ENCODE measurements at places on chromosomes 7 and 10. TPM values are rescaled to one million over a fixed set of nuclear protein-coding genes. Genes with fewer than 3 reads are reported as not detected.

TET1 gene
- 0.24 TPM for polyA plus RNA-seq

MCM10 gene
- polyA plus RNA-seq, result 1.5 TPM

ADARB2 gene
- polyA plus RNA-seq, result 0.44 TPM

TRPV5 gene
- not detected for polyA plus RNA-seq

SUN1 gene
- 114 TPM for polyA plus RNA-seq

MGAM2 gene
- not detected for polyA plus RNA-seq

ABCA13 gene
- polyA plus RNA-seq, result 0.03 TPM

CFAP70 gene
- 4.2 TPM for polyA plus RNA-seq

CTAGE4 gene
- not detected for polyA plus RNA-seq

DKK1 gene
- polyA plus RNA-seq, result 1.4 TPM

PLXDC2 gene
- 19.6 TPM for polyA plus RNA-seq

ADAM8 gene
- polyA plus RNA-seq, result 0.66 TPM

DNA sequence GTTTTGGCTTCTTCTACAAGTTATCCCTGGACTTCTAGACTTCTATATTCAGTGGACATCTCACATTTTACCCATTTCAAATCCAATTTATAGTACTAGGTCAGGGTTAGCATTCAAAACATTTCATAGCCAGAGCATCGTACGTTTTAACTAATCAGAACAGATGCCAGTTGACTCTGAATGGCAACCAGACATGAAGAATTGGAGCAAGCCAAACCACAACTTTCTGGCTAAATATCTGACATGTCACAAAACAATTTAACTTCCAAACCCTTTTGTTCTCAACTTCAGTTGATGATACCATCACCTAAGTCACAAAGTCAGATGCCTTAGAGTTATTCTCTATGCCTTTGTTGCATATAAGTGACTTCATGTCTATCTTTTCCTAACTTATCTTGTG is 1105.7 kb downstream of the XPNPEP1 start:
- no peak for DNase-seq

DNA sequence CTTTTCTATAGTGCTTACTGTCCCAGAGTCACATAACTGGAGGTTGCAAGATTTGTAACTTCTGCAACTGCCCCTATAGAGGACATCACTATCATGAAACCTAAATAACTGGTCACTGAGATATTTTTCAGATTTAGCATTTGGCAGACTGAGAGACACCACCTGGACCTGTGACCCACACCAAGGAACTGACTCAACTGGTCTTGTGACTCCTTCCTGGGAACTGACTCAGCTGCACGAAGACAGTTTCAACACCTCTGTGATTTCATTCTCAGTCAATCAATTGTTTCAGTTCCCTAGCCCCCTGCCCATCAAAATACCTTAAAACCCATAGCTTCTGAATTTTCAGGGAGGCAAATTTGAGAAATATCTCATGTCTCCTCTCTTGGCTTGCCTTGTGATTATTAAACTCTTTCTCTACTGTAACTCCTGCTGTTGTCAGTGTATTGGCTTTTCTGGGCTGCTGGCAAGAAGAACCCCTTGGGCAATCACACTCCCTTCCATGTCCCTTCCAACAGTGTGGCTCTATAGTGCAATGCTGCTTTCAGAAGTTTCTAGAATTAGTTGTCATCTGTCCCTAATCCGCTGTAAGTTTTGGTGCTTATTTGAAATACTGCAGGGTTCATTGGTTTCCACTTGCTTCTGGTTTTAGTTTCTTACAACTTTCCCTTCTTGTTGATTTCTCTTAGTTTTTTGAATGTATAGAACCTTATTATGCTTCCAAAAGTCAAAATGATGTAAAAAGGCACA is 127.8 kb upstream of the ADCY1 start:
- no peak for DNase-seq

- peak; percentile 82 for DNase-seq
Observed at GRCh38 chr7:47539398-47540052, 42.4 kb downstream of the TNS3 start.

DNA sequence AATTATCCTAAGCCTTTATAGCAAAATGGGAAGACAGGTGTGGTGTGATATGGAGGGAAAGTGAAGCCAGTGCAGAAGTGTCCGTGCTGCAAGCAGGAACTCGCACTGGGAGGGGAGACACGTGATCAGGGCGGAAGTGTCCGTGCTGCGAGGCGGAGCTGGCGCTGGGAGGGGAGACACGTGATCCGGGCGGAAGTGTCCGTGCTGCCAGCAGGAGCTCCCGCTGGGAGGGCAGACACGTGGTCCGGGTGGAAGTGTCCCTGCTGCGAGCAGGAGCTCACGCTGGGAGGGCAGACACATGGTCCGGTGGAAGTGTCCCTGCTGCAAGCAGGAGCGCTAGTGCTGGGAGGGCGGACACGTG is 40.5 kb upstream of the PRKAR1B start:
- peak; percentile 35 for DNase-seq

- no peak for DNase-seq
Observed at GRCh38 chr10:131852176-131852822, 48.5 kb upstream of the PPP2R2D start.

DNA sequence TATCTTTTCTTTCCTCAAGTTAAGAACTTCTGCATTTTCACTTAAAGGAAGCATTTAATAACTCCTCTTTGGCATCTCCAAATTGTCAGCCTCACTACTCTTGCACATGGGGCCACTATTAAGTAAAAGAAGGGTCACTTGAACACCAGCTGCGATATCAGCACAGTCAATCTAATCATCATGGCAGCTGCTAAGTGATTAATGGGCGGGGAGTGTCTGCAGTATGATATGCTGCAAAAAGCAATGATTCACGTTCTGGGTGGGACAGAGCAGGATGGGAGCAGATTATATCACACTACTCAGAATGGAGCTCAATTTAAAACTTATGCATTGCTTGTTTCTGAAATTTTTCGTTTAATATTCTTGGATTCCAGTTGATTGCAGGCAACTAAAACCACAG is 447.4 kb upstream of the PFKP start:
- no peak for DNase-seq

DNA sequence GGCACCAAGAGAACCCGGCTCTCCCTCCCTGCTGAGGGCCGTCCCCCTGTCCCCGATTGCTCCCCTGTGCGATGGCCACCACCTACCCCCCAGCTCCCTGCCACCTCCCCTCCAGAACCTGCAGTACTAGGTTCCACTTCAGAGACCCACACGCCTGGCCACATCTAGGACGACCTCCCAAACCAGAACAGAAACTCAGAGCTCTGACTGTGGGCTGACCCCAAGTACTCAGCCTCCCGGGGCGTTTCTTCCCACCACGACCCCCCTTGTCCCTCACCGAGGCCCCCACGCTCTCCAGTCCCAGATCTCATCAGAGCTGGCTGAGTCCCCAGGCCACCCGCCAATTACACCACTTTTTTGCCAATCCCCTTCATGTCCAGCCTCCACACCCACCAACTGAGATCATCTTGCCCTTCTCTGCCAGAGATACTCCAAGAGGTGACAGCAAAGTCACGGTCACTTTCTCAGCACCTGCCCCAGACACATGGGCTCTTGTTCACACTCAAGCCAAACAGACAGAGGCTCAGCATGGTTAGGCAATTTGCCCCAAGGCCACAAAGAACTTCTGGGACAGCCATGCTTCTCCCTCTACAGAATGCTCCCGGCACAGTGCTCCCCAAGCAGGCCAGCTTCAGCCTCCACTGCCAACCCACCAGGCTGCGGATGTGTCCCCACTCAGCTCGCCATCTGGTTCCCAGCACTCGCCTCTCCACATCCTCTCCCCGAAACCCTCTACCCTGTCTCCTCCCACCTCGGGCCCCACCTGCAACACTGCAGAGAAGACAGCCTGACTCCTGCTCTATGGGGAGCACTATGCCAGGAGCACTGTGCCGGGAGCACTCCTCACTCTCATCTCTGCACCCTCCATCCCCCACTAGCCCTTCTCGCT is 4.7 kb downstream of the TMEM120A start:
- DNase-seq, result peak; percentile 91

GRCh38 chr10:131870411-131870810 is 30.4 kb upstream of the PPP2R2D start:
- no peak for DNase-seq

GRCh38 chr7:45162943-45163691 is 5.5 kb downstream of the RAMP3 start:
- no peak for DNase-seq

DNA sequence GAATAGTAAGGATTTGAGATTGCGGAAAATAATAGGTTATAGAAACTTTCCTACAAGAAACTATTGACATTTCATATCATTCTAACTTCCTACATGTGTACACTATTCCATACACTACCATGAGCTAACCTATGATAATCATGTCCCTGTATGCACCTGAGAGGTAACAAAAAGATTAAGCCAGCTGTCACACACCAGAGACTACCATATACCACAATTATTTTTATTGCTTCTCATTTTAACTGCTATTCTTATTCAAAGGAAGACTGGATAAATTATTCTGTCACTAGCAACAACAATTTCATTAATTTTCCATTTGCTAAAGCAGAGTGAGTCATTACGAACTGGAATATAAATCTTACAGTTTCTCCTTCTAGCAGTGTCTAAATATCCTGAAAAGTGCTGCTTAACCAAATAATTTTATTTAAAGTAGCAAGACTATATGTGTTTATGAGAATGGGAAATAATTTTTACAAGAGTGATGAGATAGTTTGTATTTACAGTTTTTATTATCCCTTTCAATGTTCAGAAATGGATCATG is 235.6 kb upstream of the DKK1 start:
- DNase-seq, result no peak

GRCh38 chr7:36823353-36823752 is 99.1 kb upstream of the AOAH start:
- no peak for DNase-seq

DNA sequence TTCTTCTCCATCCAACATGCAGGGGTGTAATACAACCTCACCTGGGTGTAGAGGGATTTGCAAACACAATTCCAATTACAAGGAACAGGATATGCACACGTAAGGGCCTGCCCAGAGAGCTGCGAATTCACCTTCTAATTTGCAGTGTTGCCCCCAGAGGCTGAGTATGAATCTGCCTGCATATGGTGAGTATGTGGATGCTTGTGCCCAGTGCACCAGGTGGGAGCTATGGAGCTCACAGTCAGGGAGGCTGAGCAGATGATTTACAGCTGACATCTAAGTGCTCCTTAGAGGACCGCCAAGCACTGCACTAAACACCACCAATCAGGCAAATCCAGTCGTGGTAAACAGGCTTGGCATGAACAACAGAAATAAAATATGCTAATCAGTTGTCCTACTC is 132.0 kb downstream of the RELN start:
- no peak for DNase-seq

GRCh38 chr10:14009371-14010100 is 321.2 kb downstream of the FRMD4A start:
- no peak for DNase-seq
